ENCODE measurements at places on chromosomes 5 and 9.

DNA sequence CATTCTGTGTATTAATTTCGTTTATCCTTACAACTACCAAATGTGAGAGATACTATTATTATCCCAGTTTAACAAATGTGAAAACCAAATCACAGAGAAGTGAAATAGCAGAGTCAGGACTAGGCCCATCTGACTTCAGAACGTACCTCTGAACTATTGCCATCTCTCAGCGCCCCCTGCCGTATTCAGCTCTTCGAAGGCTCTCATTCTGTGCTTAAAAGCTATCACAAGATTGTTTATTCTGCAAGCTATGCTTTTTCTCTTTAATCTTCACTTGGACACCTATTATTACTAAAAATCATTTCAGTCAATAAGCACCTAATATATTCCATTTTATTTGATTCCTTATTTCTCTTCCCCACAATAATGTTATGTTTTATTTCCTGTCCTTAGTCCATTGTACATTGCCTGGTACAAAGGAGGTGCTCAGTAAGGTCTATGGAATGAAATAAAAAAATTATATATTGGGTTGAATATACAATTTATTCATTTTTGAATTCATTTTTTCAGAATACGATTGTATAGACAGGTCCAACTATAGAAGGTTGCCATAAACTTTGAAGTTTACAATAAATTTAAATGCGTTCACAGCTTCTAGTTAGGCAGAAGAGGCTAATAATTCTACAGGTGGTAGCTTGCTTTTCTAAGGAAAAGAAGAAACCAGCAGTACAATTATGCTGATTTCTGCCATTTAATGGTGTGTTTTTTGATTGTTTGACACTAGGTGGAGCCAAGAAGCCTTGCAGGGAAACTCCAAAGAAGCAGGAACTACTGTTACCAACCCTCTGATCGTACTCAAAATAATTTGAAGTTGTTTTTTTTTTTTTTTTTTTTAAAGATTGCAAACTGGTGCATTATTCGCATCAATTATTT lies 202.2 kb upstream of the DMRTA1 start:
- no peak for DNase-seq

DNA sequence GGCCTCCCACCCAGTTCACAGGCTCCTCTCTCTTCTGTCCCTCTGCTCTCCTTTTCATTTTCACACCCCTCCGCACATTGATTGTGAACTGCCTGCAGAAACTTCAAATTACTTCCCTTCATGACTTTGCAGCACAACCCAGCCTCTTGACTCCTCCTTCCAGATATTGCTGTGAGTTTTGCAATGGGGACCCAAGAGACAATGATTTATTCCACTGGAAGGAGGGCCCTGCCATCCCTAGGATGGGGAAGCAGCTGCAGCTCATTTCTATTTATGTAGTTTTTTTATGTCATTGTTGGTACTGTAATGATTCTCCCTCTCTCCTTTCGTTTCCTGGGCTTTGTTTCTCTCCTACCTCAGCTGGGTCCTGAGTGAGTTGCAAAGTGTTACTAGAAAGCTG lies 364.9 kb downstream of the ICE1 start:
- no peak for DNase-seq

DNA sequence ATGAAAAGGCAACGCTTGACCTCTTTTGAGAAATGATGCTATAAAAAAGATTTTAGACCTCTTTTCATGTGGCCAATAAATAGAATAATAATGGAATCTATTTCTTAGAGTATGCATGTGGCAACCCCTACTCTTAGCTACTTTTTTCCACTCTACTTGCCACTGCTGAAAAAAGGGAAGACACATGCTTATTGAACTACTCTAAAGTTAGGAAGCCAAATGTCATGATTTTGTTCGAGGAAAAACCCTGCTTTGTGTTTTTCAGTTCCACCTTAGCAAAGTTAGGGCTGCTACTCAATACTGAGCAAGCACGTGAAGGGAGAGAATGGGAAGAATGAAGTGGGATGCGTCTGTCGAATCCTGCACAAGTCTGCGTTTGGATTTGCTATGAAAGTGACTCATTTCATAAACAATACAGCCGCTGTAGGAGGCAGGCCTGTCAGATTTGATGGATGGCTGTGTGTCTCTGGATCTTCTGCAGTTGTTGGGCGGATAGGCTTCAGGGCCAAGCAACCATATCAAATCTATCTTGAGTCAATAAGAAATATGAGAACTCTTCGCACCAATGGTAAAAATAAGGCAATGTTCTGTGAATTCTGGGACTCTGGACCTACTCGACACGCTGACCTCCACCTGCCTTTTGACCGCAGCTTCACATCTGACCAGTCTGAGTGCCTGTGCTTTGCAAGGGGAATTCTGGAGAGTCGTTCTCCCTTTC lies 333.6 kb downstream of the PIK3R1 start:
- DNase-seq = no peak

DNA sequence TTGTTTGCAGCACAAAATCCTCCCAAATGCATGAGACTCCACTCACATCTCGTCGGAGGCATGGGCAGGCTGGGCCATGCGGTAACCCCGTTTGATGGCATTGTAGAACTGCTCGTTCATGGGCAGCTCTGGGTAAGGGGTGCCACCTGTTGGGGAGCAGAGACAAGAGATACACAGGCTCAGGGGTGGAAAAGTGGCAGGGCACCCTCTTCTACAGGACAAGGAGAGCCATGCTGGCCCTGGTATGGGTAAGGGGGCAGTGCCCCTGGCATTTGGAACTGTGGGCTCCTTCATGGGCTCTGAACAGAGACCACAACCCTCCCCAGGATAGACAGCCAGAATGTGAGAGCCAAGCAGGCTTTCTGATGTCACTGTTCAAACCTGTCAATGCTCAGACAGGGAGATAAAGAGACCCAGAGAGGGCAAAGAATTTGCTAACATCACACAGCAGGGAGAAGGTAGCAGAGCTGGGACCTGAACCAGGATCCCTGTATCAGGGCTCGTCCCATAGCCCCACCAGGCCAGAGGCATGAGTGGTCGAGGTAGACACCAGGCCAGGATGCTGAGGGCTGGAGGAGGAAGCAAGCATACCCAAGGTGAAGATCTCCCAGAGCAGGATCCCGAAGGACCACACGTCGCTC lies 33.2 kb upstream of the CSF1R start:
- no peak for DNase-seq

GRCh38 chr5:139961435-139962157 lies 81.5 kb downstream of the NRG2 start:
- DNase-seq = no peak

DNA sequence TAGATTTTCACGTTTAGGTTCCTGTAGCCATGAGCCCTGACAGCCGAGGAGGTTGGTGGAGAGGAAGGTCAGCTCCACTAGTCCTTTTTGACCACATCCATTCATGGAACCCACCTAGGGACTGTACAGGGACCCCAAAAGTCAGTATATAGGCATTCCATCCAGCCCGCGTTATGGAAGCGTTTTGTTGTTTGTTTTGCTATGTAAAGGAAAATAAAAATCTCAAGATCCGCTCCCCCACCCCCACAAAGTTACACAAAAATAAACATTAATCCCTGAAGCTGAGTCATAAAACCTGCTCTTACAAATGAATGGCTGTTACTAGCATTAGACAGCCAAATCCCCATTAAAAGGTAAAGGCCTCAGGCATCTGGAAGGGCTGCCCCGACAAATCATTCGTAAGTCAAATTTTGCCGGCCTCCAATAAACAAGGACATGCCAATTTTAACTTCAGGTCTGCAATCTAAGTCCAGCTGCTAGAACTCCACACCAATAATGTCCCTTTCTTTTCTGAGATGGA lies 292.9 kb downstream of the MED10 start:
- no peak for DNase-seq

DNA sequence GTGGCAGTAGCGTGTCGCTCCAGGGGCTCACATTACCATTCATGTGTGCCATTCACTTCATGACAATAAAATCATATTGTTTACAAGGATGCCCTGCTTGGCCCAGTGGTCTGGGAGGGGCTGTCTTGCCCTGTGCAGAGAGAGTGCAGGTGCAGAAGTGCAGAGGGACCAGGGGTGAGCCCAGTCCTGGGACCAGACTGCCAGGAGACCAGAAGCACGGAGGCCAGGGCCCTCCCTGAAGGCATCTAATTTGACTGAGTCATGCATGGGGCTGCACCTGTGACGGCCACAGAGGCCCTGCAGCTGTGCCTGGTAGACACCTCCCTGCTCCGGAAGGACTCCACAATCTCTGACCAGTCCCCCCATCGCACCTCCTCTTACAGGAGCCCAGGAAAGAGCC lies 164.4 kb upstream of the FOXD4L5 start:
- no peak for DNase-seq

DNA sequence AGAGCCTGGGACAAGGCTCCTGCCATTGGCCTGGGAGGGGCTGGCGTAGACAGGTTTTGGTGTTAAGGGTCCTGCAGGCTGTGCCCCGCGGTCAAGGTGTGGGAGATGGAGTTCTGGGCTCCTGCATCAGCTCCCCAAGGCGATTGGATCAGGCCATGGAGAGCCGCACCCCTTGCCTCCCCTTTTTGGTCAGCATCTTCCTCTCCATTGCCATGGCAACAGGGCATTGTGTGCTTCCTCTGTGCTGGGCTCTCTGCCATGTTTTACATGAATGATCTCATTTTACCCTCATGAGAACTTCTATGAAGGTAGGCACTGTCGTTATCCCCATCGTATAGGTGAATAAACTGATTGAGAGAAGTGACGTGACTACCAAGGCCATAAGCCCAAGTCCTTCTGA lies 344.3 kb upstream of the CLINT1 start:
- no peak for DNase-seq

DNA sequence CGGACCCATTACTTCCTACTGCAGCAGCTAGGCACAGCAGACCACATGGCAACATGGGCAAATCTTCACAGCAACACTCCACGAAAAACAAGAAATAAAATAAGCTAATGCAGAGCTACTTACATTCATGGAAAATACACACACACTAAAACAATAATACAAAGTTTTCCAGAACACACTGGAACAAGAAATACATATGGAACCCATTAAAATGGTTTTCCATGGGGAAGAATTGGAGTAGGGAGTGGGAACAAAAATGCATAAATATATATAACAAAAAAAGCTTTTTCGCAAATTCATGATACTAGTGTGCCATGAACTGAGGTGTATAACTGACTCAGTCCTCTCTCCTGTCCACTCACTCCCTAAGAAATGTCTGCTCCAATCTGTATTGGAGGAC lies 8.3 kb downstream of the ADAMTS12 start:
- DNase-seq = no peak

DNA sequence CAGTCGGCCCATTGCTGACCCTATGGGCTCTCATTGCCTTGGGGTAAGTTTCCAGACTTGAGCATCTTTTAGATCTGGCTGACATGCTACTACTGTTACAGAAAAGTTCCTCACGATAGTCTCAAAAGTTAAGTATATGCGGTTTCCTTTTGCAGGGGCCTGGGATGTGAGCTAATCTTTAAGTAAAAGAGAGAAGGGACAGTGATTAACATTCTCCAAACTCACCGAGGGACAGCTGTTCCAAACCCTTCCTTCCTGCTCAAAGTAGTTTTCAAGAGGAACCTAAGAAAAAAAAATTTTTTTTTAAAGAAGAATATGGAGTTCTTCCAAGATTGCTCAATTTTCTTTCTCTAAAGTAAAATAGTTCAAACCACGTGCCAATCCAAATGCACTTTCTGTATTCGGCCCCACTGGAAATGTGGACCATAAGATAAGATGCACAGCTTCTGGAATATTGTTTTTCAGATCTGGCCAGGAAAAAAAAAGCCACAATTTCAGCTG lies 168.0 kb upstream of the SPRY4 start:
- no peak for DNase-seq

GRCh38 chr9:20623021-20623747 lies 885 bp upstream of the MLLT3 start:
- peak; percentile 59 for DNase-seq

DNA sequence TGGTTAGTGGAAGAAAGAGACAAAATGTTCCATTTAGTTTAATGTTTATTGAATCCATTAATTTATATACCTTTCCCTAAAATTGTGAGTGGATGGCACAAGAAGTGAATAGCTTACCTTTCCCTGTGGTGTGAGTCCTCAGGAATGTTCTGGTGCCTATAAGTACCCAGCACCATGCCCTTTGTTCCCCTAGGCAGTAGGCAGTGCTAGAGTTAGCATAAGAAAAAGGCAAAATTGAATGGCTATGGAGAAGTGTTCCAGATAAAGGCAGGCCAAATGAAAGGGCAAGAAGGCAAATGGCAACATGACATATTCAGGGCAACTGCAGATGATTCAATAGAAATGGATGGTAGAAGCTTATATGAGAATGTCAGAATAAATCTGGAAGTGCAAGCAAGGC lies 370.8 kb upstream of the PTGER4 start:
- no peak for DNase-seq

GRCh38 chr9:90813046-90813445 lies 11.4 kb downstream of the SYK start:
- no peak for DNase-seq

DNA sequence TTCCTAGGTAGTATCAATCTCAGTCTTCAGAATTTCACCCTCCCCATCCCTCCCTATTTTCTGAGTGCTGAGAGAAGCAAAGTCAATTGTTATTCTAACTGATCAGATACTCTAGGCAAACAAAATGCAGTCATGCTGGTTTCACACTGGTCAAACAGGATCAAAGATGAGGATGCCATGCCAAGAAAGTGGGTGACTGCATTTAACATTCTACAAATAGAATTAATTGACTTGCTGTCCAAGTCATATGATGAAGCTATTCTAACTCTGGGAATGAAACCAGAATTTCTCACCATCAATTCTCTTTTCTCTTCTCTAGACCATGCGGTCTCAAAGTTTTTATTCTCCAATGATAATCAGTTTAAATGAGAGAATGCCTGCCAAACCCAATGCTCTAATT lies 112.5 kb downstream of the CTNND2 start:
- no peak for DNase-seq

- no peak for DNase-seq
These were observed 49.2 kb downstream of the TMEM174 start for GRCh38 chr5:73222173-73222572.

GRCh38 chr5:147454996-147455677 lies 54.7 kb downstream of the DPYSL3 start:
- DNase-seq = no peak

GRCh38 chr5:19874811-19875210 lies 113.2 kb downstream of the CDH18 start:
- no peak for DNase-seq

GRCh38 chr5:55343609-55344008 lies 35.8 kb downstream of the MTREX start:
- DNase-seq = no peak

- DNase-seq = peak; percentile 6
These were observed 24.4 kb upstream of the TAL2 start for GRCh38 chr9:105637787-105638395.

- no peak for DNase-seq
These were observed 207.7 kb downstream of the PIK3R1 start for GRCh38 chr5:68423154-68423811.

- DNase-seq = no peak
These were observed 16.3 kb downstream of the FABP6 start for GRCh38 chr5:160245506-160246086.

GRCh38 chr9:127162864-127163365 lies 40.5 kb upstream of the ANGPTL2 start:
- no peak for DNase-seq

All from CD4-positive, CD25-positive, alpha-beta regulatory T cell (primary cell).